Uterus (tissue), 4 donors: ENCODE measurements at places on chromosomes 7 and 10. TPM values are rescaled to one million over a fixed set of nuclear protein-coding genes. Genes with fewer than 3 reads are reported as not detected.
A peak's percentile ranks its signal among the peaks of the same experiment; 100 is the strongest.

DNA sequence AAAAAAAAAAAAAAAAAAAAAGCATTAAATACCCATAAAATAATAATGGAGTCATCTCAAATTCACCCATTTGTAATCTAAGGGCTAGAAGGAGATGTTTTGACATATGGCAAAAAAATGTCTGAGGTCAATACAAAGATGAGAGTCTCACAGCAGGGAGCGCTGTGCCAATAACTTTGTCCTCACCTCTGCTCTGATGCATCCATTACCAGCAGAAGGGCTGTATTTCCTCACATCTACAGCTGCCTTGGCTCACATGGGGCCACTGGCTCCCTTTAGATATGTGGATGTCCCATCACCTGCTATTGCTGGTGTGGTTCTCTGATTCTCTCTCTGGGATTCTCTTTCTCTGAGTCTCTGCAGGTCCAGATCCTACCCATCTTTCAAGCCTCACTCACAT lies 90.3 kb upstream of the FAM133B start:
- no peaks in the 10 kb centered on the region for H3K36me3 ChIP-seq
- no peaks in the 10 kb centered on the region for H3K4me1 ChIP-seq
- no peak for DNase-seq
- no peaks in the 10 kb centered on the region for H3K27me3 ChIP-seq
- H3K4me3 ChIP-seq, result no peak overlapping the region

GRCh38 chr7:2710286-2710655 lies 22.3 kb downstream of the AMZ1 start:
- H3K27me3 ChIP-seq, result no peaks in the 10 kb centered on the region
- no peak for DNase-seq
- H3K4me1 ChIP-seq, result no peaks in the 10 kb centered on the region
- H3K4me3 ChIP-seq, result no peak overlapping the region

DNA sequence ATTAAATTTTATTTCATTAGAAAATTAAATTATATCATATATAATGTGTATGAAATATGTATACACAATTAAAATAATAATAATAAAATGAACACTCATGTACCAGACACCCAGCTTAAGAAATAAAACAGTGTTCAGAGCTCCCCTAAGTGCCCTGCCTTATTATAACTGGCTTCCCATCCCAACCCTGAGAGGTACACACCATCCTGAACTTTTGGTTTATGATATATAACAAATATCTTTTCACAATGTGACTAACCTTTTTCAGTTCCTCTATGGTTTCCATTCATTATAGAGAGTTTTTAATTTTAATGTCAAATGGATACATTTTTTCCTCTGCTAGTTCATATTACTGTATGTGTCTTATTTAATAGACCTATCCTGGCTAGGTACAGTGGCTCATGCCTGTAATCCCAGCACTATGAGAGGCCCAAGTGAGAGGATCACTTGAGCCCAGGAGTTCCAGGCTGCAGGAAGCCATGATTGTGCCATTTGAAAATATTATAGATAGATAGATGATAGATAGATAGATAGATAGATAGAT lies 24.0 kb upstream of the STEAP2 start:
- no peaks in the 10 kb centered on the region for H3K27me3 ChIP-seq
- H3K4me1 ChIP-seq, result no peaks in the 10 kb centered on the region
- no peak for DNase-seq
- no peak overlapping the region for H3K4me3 ChIP-seq
- H3K27ac ChIP-seq, result no peak overlapping the region

- no peak for DNase-seq
- H3K27me3 ChIP-seq, result no peaks in the 10 kb centered on the region
- H3K4me1 ChIP-seq, result no peaks in the 10 kb centered on the region
- H3K27ac ChIP-seq, result peak overlapping the region; percentile 71
These were observed 28.8 kb downstream of the STN1 start for GRCh38 chr10:103889121-103889720.

GRCh38 chr7:128812514-128813168 lies 17.6 kb upstream of the FLNC start:
- H3K27me3 ChIP-seq, result no peaks in the 10 kb centered on the region
- H3K4me3 ChIP-seq, result no peak overlapping the region
- H3K4me1 ChIP-seq, result no peaks in the 10 kb centered on the region
- no peak overlapping the region for H3K27ac ChIP-seq

DNA sequence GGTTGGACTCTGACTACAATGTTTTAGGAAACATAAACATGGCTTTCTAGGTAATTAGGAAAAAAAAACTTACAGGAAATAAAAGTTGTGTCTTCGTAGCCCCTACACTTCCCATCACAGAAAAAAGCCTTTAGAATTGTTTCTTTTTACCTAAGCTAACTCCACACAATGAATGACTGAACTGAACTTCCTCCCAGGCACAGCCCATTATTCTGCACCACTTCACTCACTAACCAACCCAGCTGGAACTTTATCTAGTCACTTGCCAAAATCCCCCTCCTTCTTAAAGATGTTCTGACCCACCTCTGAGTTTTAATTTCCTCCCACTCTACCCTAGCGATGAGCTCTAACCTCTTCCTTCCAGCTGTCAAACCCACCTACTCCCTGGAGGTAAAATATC lies 91.7 kb upstream of the MEOX2 start:
- H3K27me3 ChIP-seq, result no peaks in the 10 kb centered on the region
- DNase-seq, result no peak
- H3K27ac ChIP-seq, result no peak overlapping the region
- no peak overlapping the region for H3K4me3 ChIP-seq
- H3K4me1 ChIP-seq, result no peaks in the 10 kb centered on the region

TMEM60 gene
- total RNA-seq, result 6.2 TPM

DNA sequence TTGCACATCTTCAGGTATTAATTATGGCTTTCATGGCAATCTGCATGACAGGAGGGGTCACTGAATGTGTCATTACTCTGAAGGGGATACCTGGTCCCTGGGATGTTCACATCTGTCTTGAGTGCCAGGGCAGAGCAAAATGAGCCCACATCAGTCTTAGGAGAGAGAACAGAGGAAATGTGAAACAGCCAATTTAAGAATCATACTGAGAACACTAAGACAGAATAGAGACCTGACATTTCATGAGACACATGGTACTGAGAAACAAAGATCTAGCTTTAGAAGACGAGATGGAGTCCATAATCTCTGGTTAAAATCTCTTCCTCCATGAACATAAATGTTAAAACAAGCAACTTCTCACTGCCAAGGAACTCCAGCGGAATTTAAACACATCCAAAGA lies 34.1 kb upstream of the FZD1 start:
- no peak for DNase-seq
- no peak overlapping the region for H3K27ac ChIP-seq
- H3K4me1 ChIP-seq, result no peaks in the 10 kb centered on the region
- H3K36me3 ChIP-seq, result no peaks in the 10 kb centered on the region
- no peak overlapping the region for H3K4me3 ChIP-seq

DNA sequence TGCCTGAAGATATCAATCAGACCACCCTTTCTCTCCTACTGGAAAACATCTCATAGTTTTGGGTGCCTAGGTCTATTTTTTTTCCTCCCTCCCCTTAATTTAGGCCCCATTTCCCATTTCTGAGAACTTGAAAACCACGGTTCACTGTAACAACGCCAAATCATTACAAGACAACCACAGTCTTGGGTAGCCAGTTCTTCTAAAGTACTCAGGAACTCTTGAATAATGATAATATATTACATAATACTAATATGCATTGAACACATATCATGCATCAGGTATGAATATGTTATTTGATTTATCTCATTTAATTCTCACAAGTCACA lies 185.1 kb upstream of the ADO start:
- no peaks in the 10 kb centered on the region for H3K4me1 ChIP-seq
- H3K4me3 ChIP-seq, result no peak overlapping the region
- H3K36me3 ChIP-seq, result no peaks in the 10 kb centered on the region
- no peak for DNase-seq
- H3K27me3 ChIP-seq, result no peaks in the 10 kb centered on the region
- no peak overlapping the region for H3K27ac ChIP-seq

- no peak for DNase-seq
- no peaks in the 10 kb centered on the region for H3K36me3 ChIP-seq
- no peaks in the 10 kb centered on the region for H3K27me3 ChIP-seq
- peaks cover 3% of the 10 kb centered on the region for H3K4me1 ChIP-seq
- no peak overlapping the region for H3K4me3 ChIP-seq
- H3K27ac ChIP-seq, result no peak overlapping the region
These were observed 94.0 kb downstream of the SLC37A3 start for GRCh38 chr7:140304191-140304799.

DNA sequence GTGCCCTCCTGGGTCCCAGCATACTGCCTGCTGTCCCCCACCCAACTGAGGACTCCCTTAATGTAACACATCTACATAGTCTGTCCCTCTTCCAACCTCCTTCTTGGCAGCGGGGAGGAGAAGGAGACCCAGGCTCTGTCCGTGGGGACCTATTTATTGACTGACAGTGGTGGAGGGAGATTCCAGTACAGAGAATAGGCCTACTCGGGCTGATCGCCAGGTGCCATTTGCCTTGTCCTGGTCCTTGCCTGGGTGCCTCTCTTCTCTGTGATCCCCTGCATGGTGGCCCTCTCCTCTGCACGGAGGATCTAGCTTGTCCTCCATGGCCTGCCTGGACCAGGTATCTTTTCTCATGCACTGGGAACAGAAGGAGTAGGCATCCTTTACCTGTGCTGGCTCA lies 17.0 kb downstream of the GHRHR start:
- DNase-seq, result no peak
- no peaks in the 10 kb centered on the region for H3K27me3 ChIP-seq
- H3K27ac ChIP-seq, result no peak overlapping the region
- H3K36me3 ChIP-seq, result no peaks in the 10 kb centered on the region
- peaks cover 4% of the 10 kb centered on the region for H3K4me1 ChIP-seq
- no peak overlapping the region for H3K4me3 ChIP-seq

IQCE gene
- 6.8 TPM for total RNA-seq

- no peaks in the 10 kb centered on the region for H3K36me3 ChIP-seq
- H3K4me3 ChIP-seq, result no peak overlapping the region
- H3K27me3 ChIP-seq, result peaks cover 61% of the 10 kb centered on the region
- H3K27ac ChIP-seq, result no peak overlapping the region
- H3K4me1 ChIP-seq, result peaks cover 15% of the 10 kb centered on the region
- DNase-seq, result no peak
These were observed 5.3 kb downstream of the VAX1 start for GRCh38 chr10:117132751-117133231.

DNA sequence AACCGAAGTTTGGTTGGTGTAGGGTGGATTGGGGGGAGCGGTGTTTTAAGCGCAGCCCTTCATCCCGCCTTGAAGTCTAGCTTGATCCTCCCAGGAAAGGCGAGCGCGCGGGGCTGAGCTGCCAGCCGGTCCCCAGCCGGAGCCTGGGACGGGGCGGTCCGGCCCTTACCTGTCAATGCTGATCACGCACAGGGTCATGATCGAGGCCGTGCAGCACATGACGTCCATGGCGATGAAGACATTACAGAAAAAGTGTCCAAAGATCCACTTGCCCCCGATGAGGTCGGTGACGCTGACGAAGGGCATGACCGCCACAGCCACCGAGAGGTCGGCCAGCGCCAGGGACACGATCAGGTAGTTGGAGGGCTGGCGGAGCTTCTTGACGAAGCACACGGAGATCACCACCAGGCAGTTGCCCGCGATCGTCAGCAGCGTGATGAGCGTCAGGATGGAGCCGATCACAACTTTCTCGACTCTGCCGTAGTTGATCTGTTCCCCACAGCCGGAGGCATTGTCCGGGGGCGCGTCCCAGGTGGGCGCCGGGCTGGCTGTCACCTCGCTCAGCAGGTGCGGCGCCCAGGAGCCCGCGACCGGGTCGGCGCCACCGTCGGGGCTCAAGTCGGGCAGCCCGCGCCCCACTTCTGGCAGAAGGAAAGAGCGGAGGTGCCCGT lies 740 bp downstream of the HTR7 start:
- H3K4me3 ChIP-seq, result peak overlapping the region; percentile 65
- no peaks in the 10 kb centered on the region for H3K27me3 ChIP-seq
- H3K27ac ChIP-seq, result peak overlapping the region; percentile 68
- H3K36me3 ChIP-seq, result no peaks in the 10 kb centered on the region
- no peaks in the 10 kb centered on the region for H3K4me1 ChIP-seq

GIMAP8 gene
- 47.7 TPM for total RNA-seq

GRCh38 chr7:153389261-153389660 lies 629.7 kb downstream of the ACTR3B start:
- H3K27ac ChIP-seq, result peak overlapping the region; percentile 46
- H3K36me3 ChIP-seq, result no peaks in the 10 kb centered on the region
- no peaks in the 10 kb centered on the region for H3K27me3 ChIP-seq

DNA sequence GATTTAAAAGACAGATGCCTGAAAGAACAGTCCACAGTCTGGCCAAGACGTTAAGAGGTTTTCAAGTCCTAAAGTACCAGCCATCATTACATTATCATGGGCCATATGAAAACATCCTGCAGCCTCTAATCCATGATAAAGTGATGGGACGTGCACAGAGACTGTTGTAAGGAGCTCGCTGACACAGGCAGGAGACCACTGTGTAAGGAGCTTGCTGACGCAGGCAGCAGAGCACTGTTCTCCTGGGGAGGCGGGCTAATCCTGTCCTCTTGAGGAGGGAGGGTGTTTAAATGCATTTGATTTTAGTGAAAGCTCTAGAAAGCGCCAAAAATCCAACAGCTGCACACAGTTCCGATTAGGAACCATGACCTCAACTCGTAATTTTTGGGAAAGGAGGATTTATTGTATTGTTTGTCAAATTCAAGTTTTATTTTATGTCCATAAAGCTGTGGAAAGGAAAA lies 16.9 kb downstream of the SVIL start:
- H3K4me1 ChIP-seq, result peaks cover 29% of the 10 kb centered on the region
- H3K27ac ChIP-seq, result peak overlapping the region; percentile 87
- H3K27me3 ChIP-seq, result no peaks in the 10 kb centered on the region
- peak; percentile 68 for DNase-seq

DNA sequence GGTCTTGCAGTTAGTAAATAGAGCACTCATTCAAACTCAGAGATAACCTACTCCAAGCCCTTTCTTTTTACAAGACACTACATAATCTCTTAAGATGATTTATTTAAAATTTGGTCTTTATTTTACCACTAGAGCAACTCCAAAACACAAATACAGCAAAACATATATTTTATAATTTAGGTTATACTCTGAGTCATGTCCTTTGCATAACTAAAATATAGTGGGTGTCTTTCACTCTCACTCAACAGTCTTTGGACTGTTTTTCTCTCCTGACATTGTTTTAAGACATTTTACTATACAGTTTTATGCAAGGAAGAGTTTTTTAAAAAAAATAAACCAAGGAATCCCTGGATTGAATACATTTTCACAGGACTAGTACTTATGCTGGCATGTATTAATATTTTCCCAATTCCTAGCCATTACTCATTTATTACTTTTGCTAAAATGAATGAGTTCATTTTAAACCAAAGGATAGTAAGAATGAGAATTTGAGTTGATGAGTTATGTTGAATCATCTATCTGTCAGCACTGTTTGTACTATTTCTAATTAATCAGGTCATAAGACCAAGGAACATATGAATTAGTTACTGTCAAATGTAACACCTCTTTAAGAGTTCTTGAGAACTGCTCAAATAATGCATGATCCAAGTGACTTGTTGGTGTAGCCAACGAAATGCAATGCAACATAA lies 303.1 kb upstream of the FZD1 start:
- no peak for DNase-seq
- H3K4me3 ChIP-seq, result no peak overlapping the region
- H3K27me3 ChIP-seq, result no peaks in the 10 kb centered on the region
- no peak overlapping the region for H3K27ac ChIP-seq
- no peaks in the 10 kb centered on the region for H3K4me1 ChIP-seq
- no peaks in the 10 kb centered on the region for H3K36me3 ChIP-seq

- no peak overlapping the region for H3K27ac ChIP-seq
- H3K27me3 ChIP-seq, result no peaks in the 10 kb centered on the region
- H3K4me1 ChIP-seq, result no peaks in the 10 kb centered on the region
- H3K4me3 ChIP-seq, result no peak overlapping the region
- no peaks in the 10 kb centered on the region for H3K36me3 ChIP-seq
These were observed 189.6 kb downstream of the GRID1 start for GRCh38 chr10:86176850-86177536.
